A673 (cell line): ENCODE measurements at places on chromosomes 12 and 14. TPM values are rescaled to one million over a fixed set of nuclear protein-coding genes. Genes with fewer than 3 reads are reported as not detected.

The KERA gene
- not detected in 2 replicates for total RNA-seq

The POTEG gene
- total RNA-seq, result not detected in 2 replicates

GRCh38 chr14:94821705-94822104, 51.8 kb upstream of the GSC start:
- no peaks in the 10 kb centered on the region for H3K36me3 ChIP-seq
- H3K4me1 ChIP-seq, result peaks cover 7% of the 10 kb centered on the region
- H3K27ac ChIP-seq, result no peak overlapping the region
- no peaks in the 10 kb centered on the region for H3K27me3 ChIP-seq
- no peak overlapping the region for H3K4me3 ChIP-seq
- DNase-seq, result no peak

DNA sequence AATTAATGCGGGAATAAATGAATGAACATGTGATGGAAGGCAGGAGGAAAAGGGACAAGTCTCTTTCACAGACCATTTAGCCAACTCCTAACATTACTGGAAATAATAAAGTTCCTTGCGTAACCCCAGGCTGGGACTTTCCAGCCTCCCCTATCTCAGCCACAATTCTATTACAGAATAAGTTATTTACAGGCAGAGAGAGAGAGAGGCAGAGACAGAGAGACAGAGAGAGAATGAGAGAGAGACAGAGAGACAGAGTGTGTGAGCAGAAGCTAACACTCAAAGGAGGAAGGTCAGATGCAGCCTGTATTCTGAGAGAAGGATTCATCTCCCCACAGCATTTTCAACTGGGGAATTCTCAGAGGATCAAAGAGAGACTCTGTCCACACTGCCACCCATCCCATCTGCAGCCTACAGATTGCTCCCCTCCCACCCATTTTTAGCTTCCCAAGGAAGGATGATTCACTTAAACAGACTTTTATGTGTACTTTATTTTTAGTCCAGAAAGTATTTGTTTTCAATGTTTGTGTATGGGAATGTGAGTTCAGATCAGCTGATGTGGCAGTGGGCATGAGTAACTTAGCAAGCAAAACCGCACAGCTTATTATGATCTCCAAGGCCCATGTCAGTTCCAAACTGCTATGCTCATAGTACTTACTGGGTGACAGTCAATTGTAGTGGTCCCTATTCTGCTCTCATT, 165.7 kb downstream of the CAND1 start:
- no peaks in the 10 kb centered on the region for H3K27me3 ChIP-seq
- no peaks in the 10 kb centered on the region for H3K36me3 ChIP-seq
- no peaks in the 10 kb centered on the region for H3K4me1 ChIP-seq

- H3K27me3 ChIP-seq, result no peaks in the 10 kb centered on the region
- peaks cover 6% of the 10 kb centered on the region for H3K4me1 ChIP-seq
- H3K4me3 ChIP-seq, result no peak overlapping the region
- H3K36me3 ChIP-seq, result no peaks in the 10 kb centered on the region
- no peak for DNase-seq
Measured at GRCh38 chr12:52631676-52632459, 13.5 kb upstream of the KRT73 start.

DNA sequence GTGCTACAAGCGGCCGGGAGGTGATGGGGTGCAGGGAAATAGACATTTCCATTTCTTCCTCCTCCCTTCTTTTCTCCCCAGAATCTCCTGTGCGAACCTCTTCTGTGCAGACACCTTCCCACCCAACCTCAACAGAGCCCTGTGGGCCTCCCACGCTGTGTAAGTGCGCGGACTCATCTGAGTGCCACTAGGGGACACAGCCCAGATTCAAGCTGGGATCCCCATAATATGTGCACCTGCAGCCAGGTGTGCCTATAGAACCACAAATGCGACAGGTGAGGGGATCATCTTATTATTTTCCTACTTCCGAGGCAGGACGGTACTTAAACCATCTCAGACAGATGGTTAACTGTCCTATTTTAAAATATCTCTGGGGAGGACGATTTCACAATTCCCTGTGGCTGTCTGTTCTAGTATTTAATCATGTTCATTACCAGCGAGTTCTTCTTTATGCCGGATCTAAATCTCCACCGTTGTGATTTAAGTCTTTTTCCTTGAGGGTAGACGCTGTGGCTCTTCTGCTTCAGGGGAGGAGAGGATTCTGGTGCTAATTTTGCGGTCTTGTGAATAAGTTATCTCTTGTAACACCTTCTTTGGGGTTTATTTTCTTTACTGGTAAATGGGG, 17.2 kb upstream of the CACNA1C start:
- peaks cover 40% of the 10 kb centered on the region for H3K27me3 ChIP-seq
- peaks cover 11% of the 10 kb centered on the region for H3K4me1 ChIP-seq
- H3K27ac ChIP-seq, result no peak overlapping the region
- DNase-seq, result no peak
- H3K36me3 ChIP-seq, result no peaks in the 10 kb centered on the region

- no peak overlapping the region for H3K27ac ChIP-seq
- H3K4me1 ChIP-seq, result no peaks in the 10 kb centered on the region
- no peaks in the 10 kb centered on the region for H3K36me3 ChIP-seq
- H3K4me3 ChIP-seq, result no peak overlapping the region
- peaks cover 3% of the 10 kb centered on the region for H3K27me3 ChIP-seq
- DNase-seq, result no peak
Measured at GRCh38 chr12:96786791-96787190, 120.3 kb upstream of the NEDD1 start.

DNA sequence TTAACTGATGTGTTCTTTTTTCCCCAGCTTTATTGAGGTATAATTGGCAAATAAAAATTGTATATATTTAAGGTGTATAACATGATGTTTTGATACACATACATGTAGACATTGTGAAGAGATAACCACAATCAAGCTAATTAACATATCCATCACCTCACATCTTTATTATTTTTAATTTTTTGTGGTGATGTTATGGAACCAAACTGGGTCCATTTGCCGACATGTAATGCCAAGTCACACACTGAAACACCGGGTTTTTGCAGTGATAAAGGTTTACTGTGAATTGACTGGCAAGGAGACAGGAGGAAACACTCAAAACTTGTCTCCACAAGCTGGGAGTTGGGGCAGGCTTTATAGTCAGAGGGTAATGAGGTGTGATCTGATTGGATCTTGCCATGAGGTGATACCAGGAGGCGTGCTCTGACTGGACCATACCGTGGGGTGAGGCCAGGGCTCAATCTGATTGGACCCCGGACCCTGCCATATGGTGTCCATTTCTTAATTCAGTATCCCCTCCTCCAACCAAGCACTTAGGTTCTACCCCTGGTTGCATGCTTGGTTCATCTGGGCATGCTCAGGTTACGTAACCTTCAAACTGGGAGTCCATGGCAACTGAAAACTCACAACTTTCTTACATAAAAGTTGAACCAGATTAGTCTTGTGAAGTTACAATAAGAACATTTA, 11.8 kb upstream of the WSCD2 start:
- H3K27ac ChIP-seq, result no peak overlapping the region
- H3K27me3 ChIP-seq, result peaks cover 31% of the 10 kb centered on the region
- H3K4me3 ChIP-seq, result no peak overlapping the region
- H3K36me3 ChIP-seq, result no peaks in the 10 kb centered on the region

- DNase-seq, result no peak
- H3K27ac ChIP-seq, result no peak overlapping the region
- no peaks in the 10 kb centered on the region for H3K36me3 ChIP-seq
- H3K27me3 ChIP-seq, result no peaks in the 10 kb centered on the region
- H3K4me3 ChIP-seq, result no peak overlapping the region
Measured at GRCh38 chr12:88225776-88226175, 83.7 kb downstream of the TMTC3 start.

DNA sequence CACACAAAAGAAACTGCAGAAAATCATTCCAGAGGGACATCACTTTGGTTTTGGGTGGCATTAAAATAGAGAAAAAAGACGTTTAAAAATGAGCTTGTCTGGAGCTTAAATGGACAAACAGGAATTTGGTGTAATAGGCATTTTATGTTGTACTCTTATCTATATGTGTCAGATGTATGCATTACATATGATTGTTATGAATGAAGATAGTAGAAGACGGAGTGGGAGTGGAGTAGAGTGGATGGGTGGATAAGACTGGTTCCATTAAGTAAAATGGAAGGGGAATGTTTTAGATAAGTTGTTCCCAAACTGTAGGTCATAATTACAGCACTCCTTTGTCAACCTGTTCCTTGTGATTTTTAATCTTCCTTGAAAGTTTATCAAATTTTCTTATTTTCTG, 1.9 kb downstream of the CCDC91 start:
- H3K27me3 ChIP-seq, result no peaks in the 10 kb centered on the region
- DNase-seq, result no peak
- H3K4me3 ChIP-seq, result no peak overlapping the region
- H3K36me3 ChIP-seq, result no peaks in the 10 kb centered on the region
- no peak overlapping the region for H3K27ac ChIP-seq

GRCh38 chr14:98391061-98391460, 880.9 kb downstream of the BCL11B start:
- DNase-seq, result no peak
- no peaks in the 10 kb centered on the region for H3K27me3 ChIP-seq
- H3K4me3 ChIP-seq, result no peak overlapping the region
- no peaks in the 10 kb centered on the region for H3K36me3 ChIP-seq
- H3K4me1 ChIP-seq, result no peaks in the 10 kb centered on the region

DNA sequence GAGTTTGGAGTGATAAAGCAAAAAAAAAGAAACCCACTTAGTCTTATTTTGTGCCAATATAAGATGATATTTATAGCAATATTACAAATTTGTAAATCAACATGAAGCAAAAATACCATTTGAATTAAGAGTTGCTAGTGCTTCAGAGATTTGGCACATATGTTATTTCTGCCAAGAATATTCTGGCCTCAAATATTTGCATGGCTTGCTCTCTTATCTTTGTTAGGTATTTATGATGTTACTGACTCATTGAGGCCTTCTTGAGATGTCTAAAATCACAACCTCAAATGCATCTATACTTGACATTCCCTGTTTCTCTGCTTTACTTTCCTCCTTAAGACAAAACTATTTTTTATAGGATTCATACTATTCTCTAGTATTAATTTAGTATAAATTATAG, 301.5 kb downstream of the NELL2 start:
- H3K27me3 ChIP-seq, result no peaks in the 10 kb centered on the region
- no peak for DNase-seq
- no peak overlapping the region for H3K27ac ChIP-seq
- peaks cover 36% of the 10 kb centered on the region for H3K4me1 ChIP-seq
- no peak overlapping the region for H3K4me3 ChIP-seq

GRCh38 chr14:46490238-46490685, 161.3 kb downstream of the RPL10L start:
- H3K4me1 ChIP-seq, result no peaks in the 10 kb centered on the region
- H3K27ac ChIP-seq, result no peak overlapping the region
- peaks cover 8% of the 10 kb centered on the region for H3K27me3 ChIP-seq
- peak; percentile 48 for DNase-seq
- no peak overlapping the region for H3K4me3 ChIP-seq

DNA sequence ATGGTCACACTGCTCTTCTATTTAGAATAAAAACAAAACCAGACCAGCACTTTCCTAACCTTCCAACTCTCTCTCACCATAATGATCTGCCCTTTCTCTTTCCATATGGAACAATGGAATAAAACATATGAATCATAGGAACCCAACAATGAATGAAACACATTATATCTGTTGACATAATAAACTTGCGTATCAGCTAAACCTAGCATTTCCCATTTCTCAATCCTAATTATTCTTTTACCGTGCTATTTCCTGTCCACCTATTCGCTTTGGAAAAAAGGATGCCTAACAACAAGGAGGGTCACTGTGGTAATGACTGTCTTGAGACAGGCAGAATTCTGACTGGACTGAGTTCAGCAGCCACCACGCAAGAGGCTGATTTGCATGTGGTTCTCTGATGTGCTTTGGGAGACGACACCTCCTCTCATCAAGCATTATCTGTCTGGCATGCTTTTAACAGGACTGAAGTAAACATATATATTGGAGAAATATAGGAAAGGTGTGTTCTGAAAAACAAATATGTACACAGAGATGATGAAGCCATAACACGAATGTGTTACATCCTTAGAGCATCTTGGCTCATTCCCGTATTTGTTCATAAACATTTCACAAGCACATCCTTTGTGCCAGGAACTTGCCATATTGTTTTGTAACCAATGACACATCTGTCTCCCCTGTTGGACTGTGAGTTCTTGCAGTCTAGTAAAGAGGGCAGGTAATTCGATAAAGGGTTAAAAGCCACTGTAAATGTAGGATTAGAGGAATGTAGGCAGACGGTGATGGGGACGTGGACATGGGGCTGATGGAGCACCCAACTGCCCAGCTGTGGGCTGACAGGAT, 87.7 kb downstream of the PTPRB start:
- no peaks in the 10 kb centered on the region for H3K27me3 ChIP-seq
- no peaks in the 10 kb centered on the region for H3K4me1 ChIP-seq
- H3K36me3 ChIP-seq, result no peaks in the 10 kb centered on the region
